T-helper 2 cell (primary cell): ENCODE measurements at places on chromosomes 5 and 9.

- DNase-seq, result no peak
Measured at GRCh38 chr5:150762211-150762610, 3.4 kb upstream of the DCTN4 start.

- DNase-seq, result no peak
Measured at GRCh38 chr9:81534138-81534875, 155.0 kb downstream of the TLE1 start.

DNA sequence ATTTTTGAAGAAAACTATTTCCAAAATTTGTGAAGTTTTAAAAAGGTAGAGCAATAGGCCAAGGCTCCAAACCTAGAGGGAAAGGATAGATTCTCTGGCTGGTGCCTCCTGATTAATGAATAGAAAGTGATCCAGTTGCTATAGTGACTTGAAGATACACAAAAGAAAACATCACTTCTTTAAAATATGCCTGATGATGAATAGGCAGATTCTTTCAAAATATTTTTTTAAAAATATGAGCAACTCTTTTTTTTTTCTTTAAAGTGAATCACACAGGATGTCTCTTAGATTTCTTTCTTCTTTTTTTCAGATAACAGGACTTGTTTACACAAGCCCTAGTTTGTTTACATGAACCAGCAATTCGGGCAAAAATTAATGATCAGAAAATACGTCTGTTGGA is 124.4 kb downstream of the RFK start:
- no peak for DNase-seq

DNA sequence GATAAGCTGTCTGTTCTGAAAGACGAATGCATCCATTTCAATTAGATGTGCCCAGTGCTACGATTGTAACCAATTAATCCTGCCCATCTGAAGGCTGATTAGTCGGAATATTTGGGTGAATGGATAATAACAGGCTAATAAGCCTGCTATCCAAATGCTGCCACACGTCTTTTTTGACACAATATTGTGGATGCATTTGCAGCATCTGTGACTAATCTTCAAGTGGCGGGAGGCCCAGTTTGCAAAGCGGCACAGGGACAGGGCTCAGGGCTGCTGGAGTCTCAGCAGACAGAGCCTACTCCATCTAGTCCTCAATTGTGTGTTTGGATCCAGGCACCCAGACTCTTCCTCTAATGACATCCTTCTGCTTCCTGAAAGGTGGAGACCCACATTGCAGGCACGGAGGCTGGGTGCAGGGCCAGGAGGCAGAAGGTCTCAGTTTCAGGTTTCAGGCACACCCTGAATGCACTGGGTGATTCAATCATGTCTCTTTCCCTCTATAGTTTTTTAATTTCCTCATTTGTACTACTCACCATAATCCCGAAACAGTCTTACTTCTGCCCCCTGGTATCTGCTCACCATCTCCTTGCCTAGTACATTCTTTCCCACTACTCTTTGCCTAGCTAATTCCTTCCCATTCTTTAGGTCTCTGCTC is 169.6 kb downstream of the ASTN2 start:
- DNase-seq, result no peak

DNA sequence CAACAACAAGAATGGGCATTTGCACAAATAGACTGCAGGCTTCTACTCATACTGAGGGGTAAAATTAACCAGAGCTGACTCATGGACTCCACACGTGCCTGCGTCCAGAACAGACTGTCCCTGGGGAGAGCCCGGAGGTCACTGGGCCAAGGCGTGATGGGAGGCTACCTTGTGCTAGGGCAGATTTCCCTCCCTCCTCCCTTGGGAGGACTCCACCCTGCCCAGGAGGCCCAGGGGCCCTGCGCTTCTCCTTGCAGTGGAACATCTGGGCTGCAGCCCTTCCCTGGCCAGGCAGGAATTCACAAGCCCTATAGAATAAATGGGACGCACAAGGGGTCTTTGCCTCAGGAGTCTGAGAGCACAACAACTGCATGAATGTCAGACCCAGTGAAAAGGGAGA is 35.6 kb downstream of the IRX2 start:
- DNase-seq, result no peak

DNA sequence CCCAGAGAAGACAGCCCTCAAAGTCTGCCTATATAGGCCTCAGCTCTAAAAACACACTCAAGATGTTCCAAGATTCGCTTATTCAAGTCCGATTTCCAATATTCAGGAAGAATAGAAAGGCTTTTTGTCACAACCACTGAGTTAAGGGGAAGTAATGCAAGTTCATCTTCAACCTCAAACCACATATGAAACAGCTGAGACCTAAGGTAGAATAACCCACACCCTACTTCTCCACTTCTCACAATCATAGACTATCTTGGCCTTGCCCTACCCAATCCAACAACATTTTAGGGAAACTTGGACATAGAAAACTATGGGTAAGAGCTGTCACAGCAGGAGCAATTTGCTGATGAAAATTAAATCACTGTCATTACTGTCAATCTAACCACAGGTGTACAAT is 152.0 kb upstream of the LRRTM2 start:
- no peak for DNase-seq

DNA sequence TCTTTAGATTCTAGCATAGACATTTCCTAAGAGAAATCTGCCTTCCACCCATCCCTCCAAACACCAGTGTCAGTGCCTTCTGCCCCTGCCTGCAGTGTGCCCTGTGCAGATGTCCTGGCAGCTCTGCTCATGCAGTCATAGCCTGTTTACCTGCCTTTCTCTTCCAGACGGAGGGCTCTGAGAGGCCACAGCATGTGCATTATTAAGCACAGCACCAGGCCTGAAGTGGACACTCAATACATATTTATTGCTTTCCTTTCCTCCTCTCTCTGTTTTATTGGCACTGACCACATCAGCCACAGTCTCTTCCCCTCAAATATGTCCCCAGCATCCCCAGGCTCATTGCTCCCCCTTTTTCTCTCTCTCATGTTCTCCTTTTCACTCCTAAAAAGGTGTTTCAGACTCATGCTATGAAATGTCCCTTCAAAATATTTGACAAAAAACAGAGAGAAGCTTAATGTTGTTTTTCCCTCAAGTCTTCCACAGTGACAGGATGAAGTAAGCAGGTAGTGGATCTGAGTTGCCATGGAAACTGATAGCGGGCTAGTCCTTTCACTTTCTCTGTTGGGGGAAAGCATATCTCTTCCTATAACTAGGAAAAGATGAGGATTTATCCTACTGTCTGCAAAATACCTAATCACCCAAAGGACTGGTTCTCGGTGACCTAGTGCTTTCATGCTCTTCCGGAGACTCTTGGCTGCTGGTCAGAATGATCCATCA is 100.9 kb downstream of the ATP10B start:
- DNase-seq, result no peak

DNA sequence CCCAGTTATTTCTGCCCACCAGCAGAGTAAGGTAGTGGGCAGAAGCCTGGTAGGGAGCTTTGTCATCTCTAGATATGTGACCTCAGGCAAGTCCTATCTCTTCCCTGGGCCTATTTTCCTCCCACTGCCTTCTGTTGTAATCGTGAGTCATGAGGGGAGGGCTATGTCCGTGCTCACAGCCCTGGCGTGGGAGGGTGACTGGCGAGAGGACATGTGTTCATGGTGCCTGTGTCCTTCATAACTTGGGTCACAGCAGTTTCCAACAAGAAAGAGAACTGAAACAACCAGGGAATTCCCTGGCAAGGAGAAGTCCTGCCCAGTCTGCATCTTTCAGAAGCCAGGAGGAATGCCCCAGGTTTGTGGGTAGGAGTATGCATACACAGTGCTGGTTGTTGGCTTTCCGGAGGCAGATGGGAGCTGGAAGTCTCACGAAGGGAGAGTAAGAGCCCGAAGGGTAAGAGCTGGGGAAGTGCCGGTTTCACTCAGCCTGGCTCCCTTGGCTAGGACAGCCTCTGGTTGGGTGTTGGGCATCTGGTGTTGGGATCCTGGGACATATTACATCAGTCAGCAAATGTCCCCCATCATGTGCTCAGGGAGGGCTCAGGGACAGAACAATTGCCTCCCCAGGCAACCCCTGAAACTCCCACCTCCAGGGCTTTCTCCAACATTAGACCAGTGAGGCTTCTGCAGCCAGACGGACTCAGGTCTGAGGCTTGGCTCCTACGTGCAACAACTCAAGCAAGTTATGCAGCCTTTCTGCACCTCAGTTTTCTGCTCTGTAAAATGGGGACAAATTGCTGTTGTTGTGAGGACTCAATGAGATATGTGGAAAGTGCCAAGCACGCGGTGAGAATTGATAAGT is 4.3 kb upstream of the TIFAB start:
- no peak for DNase-seq

DNA sequence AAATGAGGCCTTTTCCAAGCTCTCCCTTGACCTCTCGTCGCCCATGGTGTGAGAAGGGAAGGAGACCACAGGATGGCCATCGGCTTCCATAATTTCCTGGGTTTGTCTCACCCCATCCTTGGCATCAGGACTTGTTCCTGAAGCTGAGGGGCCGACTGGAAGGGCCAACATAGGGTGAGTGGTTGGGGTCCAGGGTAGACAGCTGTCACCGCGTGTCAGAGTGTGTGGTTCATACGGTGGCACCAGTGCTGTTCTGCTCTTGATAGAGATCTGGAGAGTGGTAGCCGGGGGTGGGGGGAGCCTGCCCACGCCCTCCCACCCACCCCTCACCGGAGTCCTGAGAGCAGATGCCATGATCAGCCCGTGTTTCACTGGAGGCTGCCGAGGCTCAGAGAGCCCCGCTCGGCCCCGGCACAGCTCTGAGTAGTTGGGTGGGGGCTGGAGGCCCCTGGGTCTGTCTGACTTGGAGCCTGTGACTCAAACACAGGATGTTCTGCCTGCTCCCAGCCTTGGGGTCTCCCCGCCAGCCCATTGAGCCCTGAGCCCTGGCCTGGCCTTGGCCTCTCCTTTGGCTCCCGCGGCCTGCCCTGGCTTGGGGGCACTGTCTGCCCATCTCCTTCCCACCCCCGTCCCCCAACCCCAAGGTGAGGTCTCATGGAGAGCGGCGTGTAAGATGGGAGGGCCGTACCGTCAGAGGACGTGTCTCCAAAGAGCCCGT is 53.1 kb upstream of the IER5L start:
- DNase-seq, result no peak

- no peak for DNase-seq
Measured at GRCh38 chr5:54357408-54358058, 47.2 kb upstream of the ARL15 start.

GRCh38 chr9:111298731-111299598 is 31.1 kb downstream of the OR2K2 start:
- no peak for DNase-seq
